ENCODE measurements at places on chromosomes 6 and 20.

- no peak for DNase-seq
Observed at GRCh38 chr6:1538810-1539478, 70.8 kb upstream of the FOXC1 start.

- DNase-seq: no peak
Observed at GRCh38 chr6:43544461-43544860, 27.6 kb downstream of the POLR1C start.

DNA sequence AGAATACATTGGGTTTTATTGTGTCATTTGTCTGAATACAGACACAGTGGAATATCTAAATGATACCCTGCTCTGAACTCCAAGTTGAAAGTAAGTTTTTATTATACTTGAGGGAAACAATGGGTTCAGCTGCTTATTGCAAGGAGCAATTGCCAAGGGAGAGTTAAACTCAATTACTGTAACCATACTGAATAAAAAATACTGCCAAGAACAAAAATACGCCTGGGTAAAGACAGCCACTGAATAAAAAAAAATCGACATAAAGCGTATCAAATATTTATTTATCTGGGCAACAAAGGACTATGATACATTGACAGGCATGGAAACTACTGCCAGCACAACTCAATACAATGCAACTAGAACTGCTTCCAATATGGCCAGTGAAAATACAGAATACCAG is 18.1 kb downstream of the TFAP2A start:
- no peak for DNase-seq

DNA sequence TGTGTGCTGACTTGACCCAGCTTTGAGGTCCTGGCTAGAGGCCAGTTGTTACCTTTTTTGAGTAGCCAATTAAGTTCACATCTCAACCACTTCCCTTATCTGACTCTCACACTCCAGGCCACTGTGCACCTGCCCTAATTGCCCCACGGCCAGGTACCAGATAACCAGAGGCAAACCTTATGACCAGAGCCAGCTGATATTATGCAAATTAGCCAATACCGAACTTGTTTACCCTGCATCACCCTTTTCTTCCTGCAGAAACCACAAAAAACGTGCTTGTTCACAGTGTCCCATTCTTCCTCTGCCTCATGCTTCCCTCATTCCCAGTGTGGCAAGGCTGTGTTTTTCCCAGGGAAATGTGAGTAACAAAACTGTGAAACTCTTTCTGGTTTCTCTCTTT is 89.3 kb downstream of the HTR1B start:
- no peak for DNase-seq

GRCh38 chr20:50517817-50518154 is 7.6 kb downstream of the PTPN1 start:
- DNase-seq: no peak

- no peak for DNase-seq
Observed at GRCh38 chr6:145313041-145313855, 422.1 kb downstream of the EPM2A start.

GRCh38 chr6:166672624-166673206 is 45.7 kb upstream of the RPS6KA2 start:
- DNase-seq: no peak

GRCh38 chr6:34695729-34696188 is 808 bp downstream of the ILRUN start:
- DNase-seq: no peak

- peak; percentile 90 for DNase-seq
Observed at GRCh38 chr6:152094992-152095592, 287.6 kb downstream of the ESR1 start.

GRCh38 chr6:95658886-95659285 is 81.6 kb downstream of the MANEA start:
- no peak for DNase-seq

DNA sequence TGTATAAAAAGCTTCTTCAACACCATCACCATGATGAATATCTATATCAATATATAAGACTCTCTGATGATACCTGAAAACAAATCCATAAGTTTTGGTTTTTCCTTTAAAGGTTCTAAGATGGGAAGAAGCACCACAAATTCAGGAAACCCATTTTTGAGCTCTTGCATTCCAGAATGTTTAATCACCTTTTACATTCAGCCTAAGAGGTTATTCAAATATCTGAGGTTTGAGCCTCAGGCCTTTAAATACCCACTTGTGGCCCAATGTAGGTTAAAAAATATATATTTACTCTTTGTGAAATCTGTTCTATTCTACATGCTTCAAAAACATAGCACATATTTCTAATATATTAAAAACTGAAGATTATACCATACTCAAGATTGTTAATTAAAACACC is 17.6 kb downstream of the HDAC2 start:
- DNase-seq: no peak
